ENCODE measurements at places on chromosomes 5 and 9.

GRCh38 chr9:83020864-83021263, 42.1 kb downstream of the RASEF start:
- no peak for DNase-seq

DNA sequence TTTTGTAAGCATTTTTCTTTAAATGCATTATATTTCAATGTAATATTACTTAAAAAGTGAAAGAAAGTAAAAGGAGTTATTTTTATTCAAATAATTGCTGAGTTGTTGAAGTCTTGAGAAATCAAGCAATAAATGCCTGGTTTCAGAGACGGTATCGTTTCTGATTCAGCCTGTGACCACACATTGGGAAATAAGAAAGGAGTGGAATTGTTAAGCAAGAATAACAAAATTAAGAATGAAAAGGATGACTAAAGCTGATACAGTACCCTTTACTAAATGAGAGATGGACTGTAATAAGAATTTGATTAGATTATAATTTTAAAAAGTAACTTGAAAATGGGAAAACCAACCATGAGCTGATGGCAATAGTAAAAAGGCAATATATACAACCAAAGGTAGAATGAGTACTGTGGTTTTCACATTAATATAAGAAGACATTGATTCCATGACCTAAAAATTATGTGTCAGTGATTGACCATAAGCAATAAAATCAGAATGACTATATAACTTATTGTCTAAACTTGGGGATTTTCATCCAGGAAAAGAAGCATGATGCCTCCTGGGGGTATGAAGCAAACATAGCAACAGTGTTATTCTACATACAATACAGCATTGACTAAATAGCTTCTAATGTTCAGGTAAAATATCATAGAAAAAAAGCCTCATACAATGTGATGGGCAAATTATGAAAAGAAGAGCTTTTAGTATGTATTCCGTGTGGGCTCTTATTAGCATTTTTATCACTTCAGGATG, 101.9 kb upstream of the PRDM9 start:
- DNase-seq: no peak

- DNase-seq: peak; percentile 2
Measured at GRCh38 chr5:153678617-153679329, 188.3 kb downstream of the GRIA1 start.

- no peak for DNase-seq
Measured at GRCh38 chr9:91420501-91421127, 3.0 kb downstream of the NFIL3 start.

DNA sequence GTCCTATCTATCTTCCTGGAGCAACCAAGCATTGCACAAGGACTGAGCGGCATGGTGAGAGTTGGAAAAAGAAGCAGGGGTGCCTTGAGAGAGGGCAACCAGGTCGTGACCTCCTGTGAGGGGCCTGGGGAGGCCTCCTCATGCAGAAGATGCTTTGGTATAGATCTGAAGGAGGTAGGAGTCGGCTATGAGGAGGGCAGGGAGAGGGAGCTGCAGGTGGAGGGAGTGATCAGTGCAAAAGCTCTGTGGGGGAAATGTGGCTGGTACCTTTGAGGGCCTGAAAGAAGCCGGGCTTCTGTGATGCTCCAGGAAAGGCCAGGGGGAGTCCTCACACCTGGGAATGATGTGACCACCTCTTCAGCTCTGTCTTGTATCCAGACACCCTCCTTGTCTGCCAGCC, 3.6 kb upstream of the SLC25A48 start:
- no peak for DNase-seq

DNA sequence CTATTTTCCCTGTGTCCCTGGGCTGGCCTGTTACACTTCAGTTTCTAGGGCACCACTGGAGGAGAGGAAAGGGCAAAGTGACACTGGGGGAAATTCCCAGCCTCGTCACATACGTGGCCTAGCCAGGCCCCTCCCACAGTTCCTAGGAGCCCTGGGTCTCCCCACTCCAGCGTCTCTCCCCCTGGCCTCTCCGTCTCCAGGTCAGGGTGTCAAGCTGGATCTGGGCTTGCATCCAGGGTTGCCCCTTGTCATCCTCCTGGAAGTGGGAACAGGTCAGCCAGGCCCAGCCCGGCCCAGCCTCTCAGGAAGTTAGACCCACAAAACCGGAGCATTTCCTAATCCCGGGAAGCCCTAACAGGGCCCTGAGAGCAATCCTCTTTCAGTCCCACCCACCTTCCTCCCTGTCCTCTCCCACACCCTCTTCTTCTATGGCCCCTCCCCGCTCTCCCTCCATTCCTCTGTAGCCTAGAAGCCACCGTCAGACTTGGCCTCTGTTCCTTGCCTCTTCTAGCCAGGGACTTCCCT, 4.7 kb upstream of the TNIP1 start:
- no peak for DNase-seq

- no peak for DNase-seq
Measured at GRCh38 chr5:150570333-150570732, 62.4 kb downstream of the NDST1 start.

GRCh38 chr5:180839227-180839626, 21.8 kb downstream of the ZFP62 start:
- DNase-seq: no peak

- DNase-seq: no peak
Measured at GRCh38 chr5:127223256-127223974, 67.2 kb upstream of the MEGF10 start.

GRCh38 chr5:136701191-136701590, 335.8 kb upstream of the TRPC7 start:
- no peak for DNase-seq

- no peak for DNase-seq
Measured at GRCh38 chr9:134158753-134159392, 5.5 kb downstream of the RNU6ATAC start.

All from globus pallidus (tissue), 1 donor.